ENCODE measurements at places on chromosomes 1 and 21. TPM values are rescaled to one million over a fixed set of nuclear protein-coding genes. Genes with fewer than 3 reads are reported as not detected.

C1QTNF12 gene
- total RNA-seq, result 0.32 TPM

UTS2 gene
- not detected for total RNA-seq

TNFRSF9 gene
- total RNA-seq, result 0.43 TPM

NEXN gene
- 16.8 TPM for total RNA-seq

PKP1 gene
- not detected for total RNA-seq

RHD gene
- not detected for total RNA-seq

SLAMF7 gene
- not detected for total RNA-seq

DNALI1 gene
- 7.1 TPM for total RNA-seq

PLEKHA6 gene
- 2.9 TPM for total RNA-seq

HHAT gene
- 15.1 TPM for total RNA-seq

BEND5 gene
- total RNA-seq, result not detected

VWA5B1 gene
- total RNA-seq, result not detected

DNA sequence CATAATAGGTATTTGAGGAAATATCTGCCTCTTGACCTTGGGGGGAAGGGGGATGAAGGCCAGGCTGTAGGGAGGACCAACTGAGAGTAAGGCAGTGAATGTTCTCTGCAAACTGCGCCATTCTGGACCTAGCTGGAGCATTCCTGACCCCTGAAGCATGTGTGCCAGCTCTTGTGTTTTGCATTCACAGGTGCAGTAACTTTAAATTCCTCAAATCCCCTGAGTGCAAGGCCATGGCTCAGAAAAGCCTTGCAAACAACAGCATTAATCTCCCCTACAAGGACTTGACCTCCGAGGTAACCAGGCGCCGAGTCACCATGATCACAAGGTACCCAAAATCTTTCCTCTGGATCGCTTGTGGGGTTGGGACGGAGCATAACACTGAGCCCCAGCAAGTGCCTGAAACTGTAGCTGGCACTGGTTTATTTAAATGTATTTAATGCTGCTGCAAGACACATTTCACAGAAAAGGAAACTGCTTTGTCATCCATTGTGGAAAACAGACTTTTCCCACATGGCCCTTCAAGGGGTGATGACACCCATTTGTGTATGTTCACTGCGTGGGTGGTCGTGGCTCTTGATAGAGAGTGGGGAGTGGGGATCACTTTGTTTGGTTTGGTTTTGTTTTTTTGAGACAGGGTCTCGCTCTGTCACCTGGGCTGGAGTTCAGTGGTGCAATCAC is 1.7 kb downstream of the MYOCOS start:
- DNase-seq, result no peak

DNA sequence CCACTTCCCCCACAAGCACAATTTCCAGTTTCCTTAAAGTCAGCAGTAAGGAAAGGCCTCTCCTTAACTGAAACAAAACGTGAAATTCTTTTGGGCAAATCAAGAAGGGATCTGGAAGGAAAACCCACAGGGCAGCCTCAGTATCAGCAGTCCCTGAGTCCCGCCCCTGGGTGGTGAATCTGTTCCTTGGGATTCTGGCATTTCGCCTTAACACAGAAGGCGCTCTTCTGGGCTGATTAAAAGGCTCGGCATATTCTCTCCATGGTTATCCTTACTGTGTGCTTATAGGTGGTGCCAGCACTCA is 12.2 kb upstream of the RAB4A start:
- DNase-seq, result peak; percentile 21

GRCh38 chr1:30489737-30490389 is 233.5 kb downstream of the MATN1 start:
- no peak for DNase-seq

DNA sequence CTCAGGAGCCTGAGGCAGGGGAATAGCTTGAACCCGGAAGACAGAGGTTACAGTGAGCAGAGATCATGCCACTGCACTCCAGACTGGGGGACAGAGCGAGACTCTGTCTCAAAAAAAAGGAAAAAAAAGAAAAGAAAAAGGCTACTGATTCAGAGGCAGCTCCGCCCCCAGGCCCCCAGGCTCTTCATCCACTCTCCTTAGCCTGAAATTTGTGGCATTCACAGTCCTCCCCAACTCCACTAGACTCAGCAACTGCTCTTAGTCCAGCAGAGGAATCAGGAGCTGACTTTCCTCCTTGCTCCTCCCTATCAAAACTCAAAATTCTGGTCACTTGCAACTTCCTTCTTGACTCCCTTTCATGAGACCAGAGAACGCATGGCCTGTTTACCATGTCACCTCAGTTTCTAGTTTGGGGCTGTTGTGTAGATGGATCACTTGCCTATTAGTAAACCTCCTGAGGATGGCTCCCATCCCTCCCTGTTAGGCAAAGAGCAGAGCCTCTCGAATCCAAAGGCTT is 27.1 kb downstream of the PCAT6 start:
- DNase-seq, result no peak

- no peak for DNase-seq
These were observed 31.8 kb downstream of the RUNX1 start for GRCh38 chr21:35017256-35017655.

- DNase-seq, result no peak
These were observed 126.2 kb upstream of the DAB1 start for GRCh38 chr1:57550092-57550491.

- DNase-seq, result no peak
These were observed 22.9 kb upstream of the COL18A1 start for GRCh38 chr21:45381865-45382696.

DNA sequence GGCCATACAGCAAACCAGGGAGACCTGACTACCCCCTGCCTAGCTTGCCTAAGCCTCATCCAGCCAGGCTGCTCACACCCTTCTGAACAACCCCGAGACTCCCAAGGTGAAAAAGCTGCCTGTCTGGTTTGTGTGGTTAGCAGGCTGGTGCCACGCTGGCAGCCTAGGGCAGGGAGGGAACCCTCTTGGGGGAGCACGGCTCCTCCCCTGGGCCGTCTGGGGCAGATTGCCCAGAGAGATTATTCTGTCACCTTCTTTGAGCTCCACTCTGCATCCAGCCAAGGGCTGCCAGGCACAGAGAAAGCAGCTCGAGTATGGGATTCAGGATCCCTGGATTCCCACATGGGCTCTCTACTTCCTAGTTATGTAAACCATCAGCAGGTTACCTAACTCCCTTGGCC is 27.5 kb upstream of the TCEA3 start:
- DNase-seq, result peak; percentile 33

DNA sequence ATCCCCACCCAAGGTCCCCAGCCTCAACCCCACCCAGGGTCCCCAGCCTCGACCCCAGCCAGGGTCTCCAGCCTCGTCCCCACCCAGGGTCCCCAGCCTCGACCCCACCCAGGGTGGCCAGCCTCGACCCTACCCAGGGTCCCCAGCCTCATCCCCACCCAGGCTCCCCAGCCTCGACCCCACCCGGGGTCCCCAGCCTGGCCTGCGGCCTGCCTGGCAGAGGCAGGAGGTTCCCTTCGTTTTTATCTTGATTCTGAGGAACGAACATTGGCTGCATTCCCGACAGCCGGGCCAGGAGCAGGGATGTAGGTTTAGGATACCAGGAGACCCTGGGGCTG is 3.4 kb upstream of the PDE9A start:
- no peak for DNase-seq

DNA sequence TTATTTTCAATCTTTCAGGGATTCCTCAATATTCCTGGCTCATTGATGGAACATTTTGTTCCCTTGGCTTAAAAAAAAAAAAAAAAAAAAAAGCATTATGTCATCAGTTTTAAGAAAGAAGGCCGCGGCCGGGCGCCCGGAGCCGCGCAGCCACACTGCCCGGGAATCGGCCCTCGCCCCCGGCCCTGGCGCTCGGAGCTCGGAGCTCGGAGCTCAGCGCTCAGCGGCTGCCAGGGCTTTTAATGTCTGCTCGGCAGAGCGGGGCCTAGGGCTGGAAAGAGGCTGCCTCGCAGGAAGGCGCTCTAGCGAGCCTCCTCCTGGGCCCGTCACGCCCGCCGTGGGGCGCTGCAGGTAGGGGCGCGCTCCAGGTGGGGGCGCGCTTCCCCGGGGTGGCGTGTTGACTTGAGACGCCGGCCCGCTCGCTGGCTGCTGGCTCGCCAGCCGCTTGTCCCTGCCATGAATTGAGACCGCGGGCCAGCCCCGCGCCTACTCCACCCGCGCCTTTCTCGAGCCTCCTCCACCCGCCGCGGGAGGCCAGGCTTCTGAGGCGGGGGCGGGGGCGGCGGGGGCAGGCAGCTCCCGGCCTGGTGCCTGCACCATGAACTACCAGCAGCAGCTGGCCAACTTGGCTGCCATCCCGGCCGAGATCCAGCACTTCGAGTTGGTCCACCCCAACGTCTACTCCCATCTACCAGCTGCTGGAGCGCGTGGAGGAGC is 5.4 kb upstream of the TDRD5 start:
- peak; percentile 3 for DNase-seq

GRCh38 chr1:78348496-78349284 is 142.1 kb upstream of the PTGFR start:
- peak; percentile 19 for DNase-seq

DNA sequence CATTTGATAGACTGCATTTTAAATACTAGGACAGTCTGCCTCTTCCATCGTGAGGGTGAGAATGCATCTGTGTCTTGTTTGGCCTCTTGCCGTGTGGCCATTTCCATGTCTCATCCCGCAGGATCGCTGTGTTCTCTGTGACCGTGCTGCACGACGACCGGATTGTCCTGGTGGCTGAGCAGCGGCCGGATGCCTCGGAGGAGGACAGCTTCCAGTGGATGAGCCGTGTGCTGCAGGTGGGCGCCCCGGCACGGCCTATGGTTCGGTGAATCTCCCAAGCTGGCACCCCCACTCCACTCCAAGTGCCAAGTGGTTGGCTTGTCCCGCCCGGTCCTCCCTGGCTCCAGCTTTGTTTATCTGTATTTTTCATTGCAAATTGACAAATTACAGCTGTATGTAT is 55.2 kb downstream of the S100B start:
- DNase-seq, result no peak

All from fibroblast of villous mesenchyme (primary cell).